ENCODE measurements at places on chromosomes 4 and X. TPM values are rescaled to one million over a fixed set of nuclear protein-coding genes. Genes with fewer than 3 reads are reported as not detected.

DNA sequence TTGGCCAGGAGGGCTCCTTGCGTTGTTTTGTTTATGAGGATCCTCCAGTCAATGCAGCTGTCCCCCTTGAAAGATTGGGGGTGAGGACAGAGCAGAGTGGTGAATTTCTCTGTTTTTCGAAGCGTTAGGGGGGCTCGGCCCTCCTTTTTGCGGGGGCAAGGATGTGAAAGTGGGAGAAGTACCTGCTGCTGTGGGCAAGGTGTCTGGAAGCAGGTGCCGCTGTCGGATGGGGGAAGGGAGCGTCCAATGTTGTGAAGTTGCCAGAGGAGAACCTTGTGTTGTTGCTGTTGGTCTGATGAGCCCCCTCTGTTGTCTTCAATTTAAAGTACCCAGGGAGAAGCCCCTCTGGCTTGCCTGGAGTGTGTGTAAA is 613 bp downstream of the GLRB start:
- H3K27me3 ChIP-seq: no peaks in the 10 kb centered on the region
- no peaks in the 10 kb centered on the region for H3K4me1 ChIP-seq
- H3K4me3 ChIP-seq: peak overlapping the region; percentile 56

- no peaks in the 10 kb centered on the region for H3K4me1 ChIP-seq
- no peak overlapping the region for H3K4me3 ChIP-seq
- no peaks in the 10 kb centered on the region for H3K36me3 ChIP-seq
- DNase-seq: no peak
- H3K27ac ChIP-seq: no peak overlapping the region
Observed at GRCh38 chr4:129531253-129531652, 435.3 kb downstream of the C4orf33 start.

DNA sequence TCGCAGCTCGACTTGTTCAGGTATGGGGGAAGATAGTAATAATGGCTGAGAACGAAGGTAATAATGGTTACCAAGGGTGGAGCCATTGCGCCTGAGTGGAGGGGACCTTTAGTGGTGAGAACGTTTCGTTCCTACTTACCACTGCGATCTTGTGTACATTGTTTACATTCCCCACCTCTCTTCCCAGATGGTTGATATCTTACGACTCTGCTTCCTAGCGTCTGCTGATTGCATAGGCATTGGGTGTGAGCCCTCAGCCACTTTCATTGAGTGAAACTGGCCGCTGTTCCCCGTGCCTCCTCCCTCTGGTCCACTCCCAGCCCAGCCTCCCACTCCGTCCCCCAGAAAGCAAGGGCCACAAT is 850 bp downstream of the IGBP1 start:
- DNase-seq: no peak
- no peaks in the 10 kb centered on the region for H3K27me3 ChIP-seq
- peaks cover 13% of the 10 kb centered on the region for H3K4me1 ChIP-seq
- H3K4me3 ChIP-seq: peak overlapping the region; percentile 69
- peak overlapping the region; percentile 55 for H3K27ac ChIP-seq

DNA sequence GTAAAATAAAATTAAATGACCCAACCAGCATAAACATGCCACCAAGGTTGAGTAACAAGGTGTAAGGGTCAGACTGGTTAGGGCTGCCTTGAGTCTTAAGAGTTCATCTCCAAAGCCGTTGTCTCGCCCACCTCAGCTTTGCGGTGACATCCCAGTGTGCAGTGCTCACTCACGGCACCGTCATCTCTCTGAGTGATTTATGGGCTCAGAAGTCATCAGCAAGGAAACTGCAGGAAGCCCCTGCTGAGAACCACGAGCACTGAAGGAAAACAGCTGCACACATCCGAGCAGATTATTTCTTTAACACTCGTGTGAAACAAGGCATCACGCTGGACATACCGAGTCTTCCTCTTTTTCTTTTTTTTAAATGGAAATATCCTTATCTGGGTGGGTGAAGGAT is 411.1 kb downstream of the TRIML1 start:
- no peak overlapping the region for H3K27ac ChIP-seq
- no peaks in the 10 kb centered on the region for H3K4me1 ChIP-seq
- DNase-seq: no peak
- H3K27me3 ChIP-seq: no peaks in the 10 kb centered on the region
- H3K36me3 ChIP-seq: no peaks in the 10 kb centered on the region

DNA sequence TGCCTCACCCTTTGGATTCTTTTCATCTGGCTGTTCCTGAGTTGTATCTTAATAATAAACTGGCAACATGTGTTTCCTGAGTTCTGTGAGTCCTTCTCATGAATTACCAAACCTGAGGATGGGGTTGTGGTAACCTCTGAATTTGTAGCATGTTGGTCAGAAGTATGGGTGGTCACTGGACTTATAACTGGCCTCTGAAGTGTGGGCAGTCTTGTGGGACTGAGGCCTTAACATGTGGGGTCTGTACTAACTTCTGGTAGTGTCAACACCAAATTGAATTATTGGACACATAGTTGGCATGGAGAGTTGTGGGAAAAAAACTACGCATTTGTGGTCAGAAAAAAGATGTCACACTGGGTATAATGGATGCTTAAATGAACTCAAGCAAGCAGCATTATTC is 45.0 kb upstream of the TNIP3 start:
- no peaks in the 10 kb centered on the region for H3K36me3 ChIP-seq
- no peak overlapping the region for H3K4me3 ChIP-seq
- no peak for DNase-seq
- no peaks in the 10 kb centered on the region for H3K4me1 ChIP-seq
- H3K27ac ChIP-seq: no peak overlapping the region

DNA sequence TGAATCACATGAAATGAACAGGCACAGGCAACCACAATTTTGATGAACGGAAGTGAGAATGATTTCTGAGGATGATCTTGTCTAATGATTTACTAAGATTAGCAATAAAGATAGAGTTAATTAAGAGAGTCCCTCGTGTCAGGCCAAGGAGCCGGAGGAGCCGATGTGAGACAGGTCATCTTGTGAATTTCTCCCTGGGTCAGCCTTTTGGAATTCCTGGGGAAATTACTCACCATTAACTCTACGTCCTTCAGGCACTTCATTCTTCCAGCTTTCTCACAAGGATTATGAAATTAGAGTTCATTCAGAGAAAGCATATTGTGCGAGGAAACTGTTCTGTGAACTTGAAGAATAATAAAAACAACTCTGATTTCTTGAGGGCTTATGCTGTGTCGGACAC is 86.7 kb downstream of the PSAPL1 start:
- H3K27me3 ChIP-seq: no peaks in the 10 kb centered on the region
- no peak overlapping the region for H3K27ac ChIP-seq
- no peak overlapping the region for H3K4me3 ChIP-seq
- H3K4me1 ChIP-seq: no peaks in the 10 kb centered on the region
- no peak for DNase-seq

- H3K27ac ChIP-seq: no peak overlapping the region
- H3K36me3 ChIP-seq: no peaks in the 10 kb centered on the region
- no peak overlapping the region for H3K4me3 ChIP-seq
- DNase-seq: no peak
Observed at GRCh38 chr4:93648258-93648657, 180.3 kb upstream of the ATOH1 start.

DNA sequence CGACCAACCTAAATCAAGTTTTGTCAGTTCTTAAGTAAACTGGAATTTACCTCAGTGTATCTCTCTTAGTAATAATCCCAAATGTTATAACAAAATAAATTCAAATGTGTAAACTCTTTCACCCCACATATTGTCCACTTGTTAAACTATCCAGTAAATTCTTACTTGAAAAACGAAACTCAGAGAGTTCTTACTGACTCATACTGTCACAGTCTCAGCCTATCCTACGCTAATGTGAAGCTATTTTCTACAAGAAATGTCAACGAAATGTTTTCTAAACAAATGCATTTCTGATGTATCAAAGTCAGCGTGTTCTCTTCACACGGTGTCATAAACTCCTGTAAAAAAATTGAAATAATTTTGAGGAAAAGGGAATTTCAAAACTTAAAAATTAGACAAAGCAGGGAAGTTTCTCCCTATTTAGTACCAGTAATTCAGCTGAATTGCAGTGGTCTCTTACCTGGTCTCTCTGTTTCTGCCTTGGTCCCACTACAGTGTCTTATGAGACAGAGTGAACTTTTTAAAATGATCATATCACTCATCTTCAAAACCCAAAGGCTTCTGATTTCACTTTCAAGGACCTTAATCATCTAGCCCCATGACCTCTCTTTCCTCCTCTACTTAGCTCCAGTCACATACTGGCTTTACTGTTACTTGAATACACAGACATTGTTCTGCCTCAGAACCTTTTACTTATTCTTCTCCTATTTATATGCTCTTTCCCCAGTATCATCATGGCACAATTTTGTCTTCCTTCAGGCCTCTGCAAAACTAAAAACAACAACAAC is 63.3 kb downstream of the DCAF8L1 start:
- no peak overlapping the region for H3K27ac ChIP-seq
- H3K4me1 ChIP-seq: no peaks in the 10 kb centered on the region

GRCh38 chr4:38017609-38018008 is 57.4 kb downstream of the PTTG2 start:
- no peak overlapping the region for H3K27ac ChIP-seq
- no peak for DNase-seq
- H3K4me3 ChIP-seq: no peak overlapping the region
- no peaks in the 10 kb centered on the region for H3K27me3 ChIP-seq
- H3K4me1 ChIP-seq: no peaks in the 10 kb centered on the region

DNA sequence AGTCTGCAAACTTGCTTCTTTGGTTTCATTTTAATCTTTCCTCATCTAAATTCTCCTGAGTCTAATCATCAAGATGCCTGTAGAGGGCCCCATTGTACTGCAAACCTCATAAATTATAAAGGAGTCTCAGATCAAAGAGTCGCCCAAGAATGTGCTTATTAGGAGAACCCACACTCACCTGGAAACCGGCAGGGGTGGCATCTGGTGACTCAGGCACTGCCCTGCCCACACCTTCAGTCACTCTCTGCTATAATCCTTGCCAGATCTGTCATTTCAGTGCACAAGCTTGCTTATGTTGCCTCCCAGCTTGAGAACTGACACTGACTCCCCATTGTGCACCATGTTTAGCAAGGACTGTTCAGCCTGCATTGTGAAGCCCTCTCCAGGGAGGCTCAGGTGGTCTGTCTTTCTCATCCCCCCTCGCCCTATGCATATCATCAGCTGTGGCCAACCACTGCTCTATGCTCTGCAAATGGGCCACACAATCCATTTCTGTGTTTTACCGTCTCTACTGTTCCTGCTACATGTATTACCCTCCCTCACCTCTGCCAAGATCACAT is 12.4 kb downstream of the EPGN start:
- H3K4me1 ChIP-seq: peaks cover 4% of the 10 kb centered on the region
- no peak overlapping the region for H3K4me3 ChIP-seq
- H3K36me3 ChIP-seq: no peaks in the 10 kb centered on the region
- DNase-seq: no peak

DNA sequence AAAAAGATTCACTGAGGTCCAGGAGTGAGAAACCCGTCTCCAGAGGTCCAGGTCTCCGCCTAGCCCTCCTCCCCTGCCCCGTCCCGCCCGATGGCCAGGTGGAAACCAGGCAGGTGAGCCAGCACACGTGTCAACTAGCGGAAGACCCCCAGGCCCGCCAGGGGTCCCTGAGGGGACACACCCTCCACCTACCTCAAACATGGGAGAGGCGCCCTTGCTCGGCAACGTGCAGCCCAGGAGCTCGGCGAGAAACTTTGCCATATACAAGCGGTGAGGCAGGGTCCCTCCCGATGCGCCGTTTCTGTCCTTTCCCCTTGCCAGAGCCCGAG is 330.0 kb downstream of the HNRNPD start:
- DNase-seq: no peak
- no peaks in the 10 kb centered on the region for H3K36me3 ChIP-seq
- H3K4me1 ChIP-seq: peaks cover 4% of the 10 kb centered on the region
- peak overlapping the region; percentile 63 for H3K4me3 ChIP-seq
- no peak overlapping the region for H3K27ac ChIP-seq
- no peaks in the 10 kb centered on the region for H3K27me3 ChIP-seq

- H3K27me3 ChIP-seq: no peaks in the 10 kb centered on the region
- H3K27ac ChIP-seq: peak overlapping the region; percentile 28
- peaks cover 14% of the 10 kb centered on the region for H3K4me1 ChIP-seq
Observed at GRCh38 chr4:155762334-155762733, 3.5 kb downstream of the GUCY1B1 start.

DNA sequence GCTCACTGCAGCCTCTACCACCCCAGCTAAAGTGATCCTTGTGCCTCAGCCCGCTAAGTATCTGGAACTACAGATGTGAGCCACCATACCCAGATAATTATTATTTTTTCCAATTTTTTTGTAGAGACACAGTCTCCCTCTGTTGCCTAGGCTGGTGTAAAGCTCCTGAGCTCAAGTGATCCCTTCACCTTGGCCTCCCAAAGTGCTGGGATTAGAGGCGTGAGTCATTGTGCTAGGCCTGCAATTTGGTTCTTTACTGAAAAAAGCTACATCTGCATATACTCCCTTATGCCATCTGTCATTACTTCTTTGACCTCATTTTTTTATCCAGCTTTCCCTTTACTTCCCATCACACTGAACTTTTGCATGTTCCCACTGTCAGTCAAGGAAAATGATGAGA is 2012.4 kb upstream of the IGFBP7 start:
- no peaks in the 10 kb centered on the region for H3K36me3 ChIP-seq
- no peak for DNase-seq
- no peak overlapping the region for H3K4me3 ChIP-seq

GRCh38 chr4:48197643-48198237 is 63.7 kb upstream of the TXK start:
- H3K27ac ChIP-seq: no peak overlapping the region
- no peaks in the 10 kb centered on the region for H3K27me3 ChIP-seq
- H3K4me1 ChIP-seq: peaks cover 10% of the 10 kb centered on the region
- H3K4me3 ChIP-seq: no peak overlapping the region
- DNase-seq: no peak
- H3K36me3 ChIP-seq: no peaks in the 10 kb centered on the region

GRCh38 chr4:57091657-57092162 is 18.5 kb downstream of the IGFBP7 start:
- no peak overlapping the region for H3K27ac ChIP-seq
- H3K36me3 ChIP-seq: no peaks in the 10 kb centered on the region
- no peak overlapping the region for H3K4me3 ChIP-seq
- no peak for DNase-seq
- peaks cover 26% of the 10 kb centered on the region for H3K4me1 ChIP-seq

GRCh38 chr4:94411296-94411695 is 40.4 kb upstream of the PDLIM5 start:
- H3K36me3 ChIP-seq: no peaks in the 10 kb centered on the region
- H3K27me3 ChIP-seq: no peaks in the 10 kb centered on the region
- peaks cover 14% of the 10 kb centered on the region for H3K4me1 ChIP-seq

- peaks cover 73% of the 10 kb centered on the region for H3K4me1 ChIP-seq
- peak overlapping the region; percentile 53 for H3K27ac ChIP-seq
- no peaks in the 10 kb centered on the region for H3K27me3 ChIP-seq
- no peak for DNase-seq
- H3K36me3 ChIP-seq: no peaks in the 10 kb centered on the region
Observed at GRCh38 chr4:184815046-184815877, 10.5 kb downstream of the ACSL1 start.

GRCh38 chr4:20678400-20678799 is 21.9 kb upstream of the PACRGL start:
- no peak overlapping the region for H3K27ac ChIP-seq
- H3K36me3 ChIP-seq: no peaks in the 10 kb centered on the region
- DNase-seq: no peak
- H3K4me1 ChIP-seq: no peaks in the 10 kb centered on the region
- no peak overlapping the region for H3K4me3 ChIP-seq

- no peaks in the 10 kb centered on the region for H3K27me3 ChIP-seq
- no peak overlapping the region for H3K27ac ChIP-seq
- no peak overlapping the region for H3K4me3 ChIP-seq
- no peak for DNase-seq
- no peaks in the 10 kb centered on the region for H3K4me1 ChIP-seq
Observed at GRCh38 chr4:22477136-22477812, 38.6 kb downstream of the ADGRA3 start.

CXCL11 gene
- not detected for total RNA-seq

SYP gene
- total RNA-seq: 11.0 TPM

CLIC2 gene
- 15.5 TPM for total RNA-seq

AADAT gene
- total RNA-seq: 3.7 TPM

PCSK1N gene
- total RNA-seq: 15.0 TPM

FGB gene
- total RNA-seq: not detected

NUDT10 gene
- 15.5 TPM for total RNA-seq

DUSP9 gene
- total RNA-seq: 0.74 TPM

PPBP gene
- not detected for total RNA-seq
